ENCODE measurements at places on chromosomes 6 and 20. TPM values are rescaled to one million over a fixed set of nuclear protein-coding genes. Genes with fewer than 3 reads are reported as not detected.

Gene BPIFB1
- polyA plus RNA-seq = not detected

Gene MBOAT1
- 25.5 TPM for polyA plus RNA-seq

Gene HCRTR2
- 0.34 TPM for polyA plus RNA-seq

DNA sequence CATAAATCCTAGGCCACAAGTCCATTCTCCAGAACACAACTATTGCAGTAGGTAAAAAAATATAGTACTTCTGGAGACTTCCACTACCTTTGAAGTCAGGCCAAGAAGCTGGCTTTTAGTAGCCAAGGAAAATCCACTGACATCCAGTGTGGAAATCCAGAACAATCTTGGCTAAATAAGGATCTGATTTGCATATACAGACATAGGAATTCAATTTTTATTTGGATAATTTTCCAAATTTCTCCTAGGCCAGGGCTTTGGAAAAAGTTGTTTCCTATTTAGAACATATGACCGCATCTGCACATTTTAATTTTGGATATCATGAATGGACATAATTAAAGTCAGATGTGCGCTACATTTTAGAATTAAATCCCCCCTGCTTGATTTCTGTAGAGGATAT is 100.2 kb downstream of the BCAS1 start:
- DNase-seq = no peak

- DNase-seq = no peak
Measured at GRCh38 chr6:17476511-17476910, 83.1 kb downstream of the CAP2 start.
